ENCODE measurements at places on chromosomes 7 and 10.

GRCh38 chr7:5418285-5418582, 5.4 kb downstream of the TNRC18 start:
- no peak for DNase-seq

GRCh38 chr10:98460837-98461499, 14.2 kb upstream of the HPS1 start:
- DNase-seq = no peak

- DNase-seq = no peak
These were observed 126.4 kb upstream of the LRRTM3 start for GRCh38 chr10:66799474-66799873.

- no peak for DNase-seq
These were observed 439 bp upstream of the EMX2 start for GRCh38 chr10:117541909-117542705.

DNA sequence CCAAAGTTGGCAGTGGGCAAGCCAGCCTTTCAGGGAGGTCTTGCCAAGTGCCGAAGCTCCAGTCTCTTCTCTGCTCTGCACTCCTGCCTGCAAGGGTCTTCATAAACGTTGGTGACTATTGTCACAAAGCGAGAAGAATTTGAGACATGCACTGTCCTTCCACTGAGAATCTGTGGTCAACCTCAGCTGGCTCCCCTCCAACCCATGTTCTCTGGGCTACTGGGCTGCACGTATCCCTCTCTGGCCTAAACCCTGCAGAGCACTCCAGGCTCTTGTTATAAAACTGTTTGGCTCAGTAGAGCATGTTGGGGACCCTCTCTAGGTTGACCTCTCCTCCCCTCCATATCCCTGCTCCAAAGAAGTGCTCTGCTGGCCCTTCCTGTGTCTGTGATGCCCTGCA, 260.4 kb upstream of the NFE2L3 start:
- DNase-seq = no peak

DNA sequence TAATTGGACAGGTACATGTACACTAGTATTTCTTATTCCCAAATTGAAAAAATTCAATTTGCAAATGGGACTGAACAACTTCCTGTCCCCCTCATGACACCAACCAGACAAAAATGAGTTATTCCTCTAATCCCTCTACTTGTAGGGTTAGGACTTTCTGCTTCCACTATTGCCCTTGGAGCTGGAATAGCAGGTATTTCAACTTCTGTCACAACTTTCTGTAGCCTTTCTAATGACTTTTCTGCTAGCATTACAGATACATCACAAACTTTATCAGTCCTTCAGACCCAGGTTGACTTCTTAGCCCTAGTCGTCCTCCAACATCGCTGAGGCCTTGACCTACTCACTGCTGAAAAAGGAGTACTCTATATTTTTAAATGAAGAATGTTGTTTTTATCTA, 6.4 kb downstream of the CYP3A7 start:
- no peak for DNase-seq

DNA sequence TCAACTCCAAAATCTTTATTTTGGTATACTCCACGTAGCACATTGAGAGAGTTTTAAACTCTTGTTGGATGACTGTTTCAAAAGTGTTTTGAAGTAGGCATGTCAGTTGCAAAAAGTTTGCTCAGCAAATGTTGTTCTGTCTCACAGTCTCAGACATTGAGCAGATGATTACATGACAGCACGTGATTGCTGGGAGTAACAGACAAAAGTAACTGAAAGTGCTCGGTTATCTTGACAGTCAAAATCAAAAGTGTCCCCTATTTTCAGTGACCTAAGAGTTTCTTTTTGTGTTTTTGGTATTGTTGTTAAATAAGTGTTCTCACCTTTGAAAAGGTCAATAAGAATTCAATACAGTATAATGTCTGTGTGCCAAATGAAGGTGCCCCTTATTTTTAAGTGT, 84.3 kb downstream of the CFTR start:
- no peak for DNase-seq

Data from activated T-helper 1 cell treated with anti-CD3 and anti-CD28 coated beads, Interleukin-2, amount 50 U/mL, for 16 hours (primary cell).